CD14-positive monocyte (primary cell): ENCODE measurements at places on chromosomes 1 and 21. TPM values are rescaled to one million over a fixed set of nuclear protein-coding genes. Genes with fewer than 3 reads are reported as not detected.

Gene C1orf21
- 0.28 TPM for polyA plus RNA-seq

Gene KRTAP13-2
- not detected in 2 replicates for polyA plus RNA-seq

Gene LAPTM5
- polyA plus RNA-seq: 1,153 TPM

Gene UTP11
- polyA plus RNA-seq: 20.5 TPM

Gene RPTN
- polyA plus RNA-seq: not detected
